Hematopoietic multipotent progenitor cell treated with erythropoietin and hydrocortisone succinate and interleukin-3 and kit ligand, for 8 days (in vitro differentiated cells): ENCODE measurements at places on chromosomes 7 and 10.

- DNase-seq: no peak
Observed at GRCh38 chr10:620971-621370, 68.5 kb downstream of the DIP2C start.

- no peak for DNase-seq
Observed at GRCh38 chr7:115044224-115044623, 122.3 kb downstream of the MDFIC start.

GRCh38 chr7:134480730-134481129 is 21.8 kb upstream of the AKR1B1 start:
- DNase-seq: no peak

GRCh38 chr10:112961609-112962008 is 11.6 kb downstream of the TCF7L2 start:
- DNase-seq: no peak

- no peak for DNase-seq
Observed at GRCh38 chr7:144074374-144074773, 4.8 kb downstream of the OR2A25 start.

DNA sequence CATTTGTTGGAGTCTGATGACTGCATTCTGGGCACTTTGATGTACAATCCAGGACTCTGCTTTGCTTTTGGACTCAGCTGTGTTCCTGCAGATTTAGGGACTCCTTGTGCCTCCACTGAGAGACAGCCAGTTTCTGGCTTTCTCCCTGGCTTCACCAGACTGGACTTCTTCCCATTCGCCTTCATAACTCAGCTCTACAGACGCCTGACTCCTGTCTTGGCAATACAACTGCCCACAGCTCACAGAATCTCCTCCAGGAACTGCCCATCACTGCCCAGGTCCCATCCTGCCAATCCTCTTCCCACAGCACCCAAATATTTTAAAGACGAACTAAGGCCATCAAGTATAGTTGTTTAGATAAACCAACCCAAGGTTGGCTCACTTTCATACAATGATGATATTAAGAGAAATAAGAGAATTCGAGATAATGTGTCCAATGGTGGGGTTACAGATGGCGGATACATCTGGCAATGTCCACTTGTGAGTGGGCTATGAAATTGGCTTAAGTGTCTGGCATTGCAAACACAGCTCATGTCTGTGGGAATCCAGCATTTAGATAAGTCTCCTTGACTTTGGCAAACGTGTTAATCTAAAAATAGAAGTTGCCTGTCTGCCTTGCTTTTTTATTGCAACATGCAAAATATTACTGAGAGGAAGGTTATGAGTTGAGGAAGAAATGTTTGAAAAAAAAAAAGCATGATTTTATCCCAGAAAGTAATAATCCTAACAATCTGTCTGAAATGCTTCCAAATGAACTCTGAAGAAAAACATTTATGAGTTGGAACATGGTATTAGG is 95.1 kb downstream of the ITGA8 start:
- no peak for DNase-seq

- DNase-seq: peak; percentile 56
Observed at GRCh38 chr7:95772298-95772770, at the start of gene DYNC1I1. DYNC1I1 (plus strand) TSS chr7:95772554; CDS start chr7:95804730, 32,176 bp downstream.

DNA sequence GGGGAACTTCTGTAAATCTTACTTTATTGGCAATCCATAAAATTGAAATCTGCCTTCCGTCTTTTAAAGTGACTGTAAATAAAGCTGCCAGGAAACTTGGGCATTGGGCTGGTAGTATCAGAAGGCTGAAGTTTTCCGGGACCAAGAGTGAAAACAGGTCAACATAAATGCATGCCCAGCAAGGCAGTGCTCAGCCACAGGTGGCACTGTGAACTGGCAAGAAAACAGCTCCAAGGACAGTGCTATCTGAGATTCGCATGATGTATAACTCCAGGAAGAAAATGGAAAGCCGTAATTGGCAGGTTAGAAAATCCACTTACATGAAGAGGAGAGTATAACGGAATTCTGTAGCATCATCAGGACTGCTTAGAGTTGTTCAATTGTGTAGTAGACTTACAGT is 1.9 kb upstream of the INSYN2A start:
- no peak for DNase-seq

- DNase-seq: no peak
Observed at GRCh38 chr10:102473445-102474331, 22.3 kb upstream of the C10orf95 start.

- no peak for DNase-seq
Observed at GRCh38 chr10:77493851-77494261, 143.8 kb downstream of the KCNMA1 start.

DNA sequence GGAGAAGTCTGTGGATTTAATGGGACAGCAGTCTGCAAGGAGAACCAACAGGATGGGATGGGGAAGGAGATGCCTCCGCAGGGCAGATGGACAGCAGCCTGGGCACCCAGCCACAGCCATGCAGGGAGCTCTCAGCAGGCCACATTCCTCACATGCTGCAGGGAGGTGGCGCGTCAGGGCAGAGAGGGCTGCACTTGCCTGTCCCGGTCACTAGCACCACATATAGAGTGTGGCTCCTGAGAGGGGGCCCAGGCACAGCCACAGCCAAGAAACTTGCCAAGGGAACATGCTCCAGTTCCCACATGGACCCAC is 86.8 kb upstream of the ZMIZ1 start:
- no peak for DNase-seq
